ENCODE measurements at places on chromosomes 16 and 17. TPM values are rescaled to one million over a fixed set of nuclear protein-coding genes. Genes with fewer than 3 reads are reported as not detected.

DNA sequence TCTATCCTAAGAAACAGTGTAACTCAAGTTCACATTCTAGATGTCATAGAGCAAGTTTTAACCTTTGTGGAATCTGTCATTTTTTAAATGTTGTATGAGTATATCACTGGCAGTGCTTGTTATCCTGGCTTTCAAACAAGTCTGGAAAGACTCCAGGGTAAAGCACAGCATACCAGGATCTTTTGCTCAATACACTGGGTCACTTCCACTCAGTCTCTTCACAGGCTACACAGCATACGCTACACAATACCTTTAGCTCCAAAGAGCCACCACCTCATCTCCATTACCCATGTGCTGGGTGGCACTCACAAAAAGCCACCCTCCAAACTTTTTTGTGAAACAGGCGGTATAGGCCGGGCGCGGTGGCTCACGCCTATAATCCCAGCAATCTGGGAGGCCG, 69.5 kb downstream of the PARN start:
- DNase-seq = no peak

Gene PRR11
- 9.6 TPM for total RNA-seq

DNA sequence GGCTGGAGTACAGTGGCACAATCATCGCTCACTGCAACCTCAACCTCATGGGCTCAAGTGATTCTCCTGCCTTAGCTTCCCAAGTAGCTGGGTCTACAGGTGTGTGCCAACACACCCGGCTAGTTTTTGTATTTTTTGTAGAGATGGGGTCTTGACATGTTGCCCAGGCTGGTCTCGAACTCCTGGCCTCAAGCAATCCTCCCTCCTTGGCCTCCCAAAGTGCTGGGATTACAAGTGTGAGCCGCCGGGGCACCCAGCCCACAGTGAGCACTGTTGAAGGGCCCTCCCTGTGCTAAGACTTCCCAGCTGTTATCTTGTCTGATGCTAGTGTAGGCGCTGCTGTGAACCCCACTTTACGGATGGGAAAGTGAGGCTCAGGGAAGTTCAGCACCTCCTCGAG, 8.0 kb downstream of the CASKIN1 start:
- DNase-seq = no peak

GRCh38 chr16:28897826-28898225, 19.5 kb downstream of the ATP2A1 start:
- no peak for DNase-seq

- DNase-seq = no peak
Measured at GRCh38 chr17:75773808-75774470, 8.9 kb upstream of the GALK1 start.

DNA sequence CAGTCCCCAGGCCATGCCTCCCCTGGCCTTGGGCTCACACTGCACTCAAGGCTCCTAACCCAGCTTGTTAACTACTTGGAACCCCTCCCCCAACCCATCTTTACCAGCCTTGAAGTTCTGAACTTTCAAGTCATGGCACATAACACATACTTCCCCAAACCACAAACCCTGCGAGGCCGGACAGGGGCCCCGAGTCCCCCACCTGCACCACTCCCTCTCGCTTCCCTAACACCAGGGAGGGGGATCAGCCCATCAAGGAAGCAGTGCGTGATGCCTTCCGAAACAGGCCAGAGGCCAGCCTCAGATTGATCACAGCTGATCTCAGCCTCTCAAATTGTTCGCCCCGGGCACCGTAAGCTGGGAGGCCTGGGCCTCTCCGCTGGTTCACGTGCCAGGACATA, 3.0 kb upstream of the NLRC3 start:
- no peak for DNase-seq

Gene HBA2
- total RNA-seq = not detected

Gene MTMR4
- total RNA-seq = 152 TPM

Gene CTRL
- total RNA-seq = 2.8 TPM

DNA sequence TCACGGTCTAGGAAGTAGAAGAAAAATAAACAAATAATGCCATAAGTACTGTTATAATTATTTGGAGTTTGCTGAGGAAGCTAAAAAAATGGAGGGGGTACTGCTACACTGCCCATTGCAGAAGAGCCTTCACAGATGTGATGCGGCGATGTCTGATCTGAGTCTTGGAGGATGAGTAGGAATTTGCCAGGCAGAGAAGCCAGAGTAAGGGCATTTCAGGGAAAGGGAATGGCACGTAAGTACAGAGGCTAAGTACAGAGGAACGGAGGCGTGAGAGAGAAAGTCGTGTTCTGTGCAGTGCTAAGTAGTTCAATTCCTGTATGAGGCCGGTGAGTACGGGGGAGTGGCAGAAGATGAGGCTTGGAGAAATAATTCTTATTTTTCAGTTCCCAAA, 741 bp upstream of the GRB2 start:
- no peak for DNase-seq

GRCh38 chr16:67897231-67897630, 4.2 kb downstream of the PSKH1 start:
- DNase-seq = no peak

- no peak for DNase-seq
Measured at GRCh38 chr16:48361540-48362144, 23.6 kb downstream of the SIAH1 start.

GRCh38 chr17:31690151-31690551, 168.9 kb downstream of the COPRS start:
- DNase-seq = no peak
